ENCODE measurements at places on chromosomes 12 and 14.

- DNase-seq: no peak
Measured at GRCh38 chr14:77099425-77100167, 1.5 kb downstream of the CIPC start.

DNA sequence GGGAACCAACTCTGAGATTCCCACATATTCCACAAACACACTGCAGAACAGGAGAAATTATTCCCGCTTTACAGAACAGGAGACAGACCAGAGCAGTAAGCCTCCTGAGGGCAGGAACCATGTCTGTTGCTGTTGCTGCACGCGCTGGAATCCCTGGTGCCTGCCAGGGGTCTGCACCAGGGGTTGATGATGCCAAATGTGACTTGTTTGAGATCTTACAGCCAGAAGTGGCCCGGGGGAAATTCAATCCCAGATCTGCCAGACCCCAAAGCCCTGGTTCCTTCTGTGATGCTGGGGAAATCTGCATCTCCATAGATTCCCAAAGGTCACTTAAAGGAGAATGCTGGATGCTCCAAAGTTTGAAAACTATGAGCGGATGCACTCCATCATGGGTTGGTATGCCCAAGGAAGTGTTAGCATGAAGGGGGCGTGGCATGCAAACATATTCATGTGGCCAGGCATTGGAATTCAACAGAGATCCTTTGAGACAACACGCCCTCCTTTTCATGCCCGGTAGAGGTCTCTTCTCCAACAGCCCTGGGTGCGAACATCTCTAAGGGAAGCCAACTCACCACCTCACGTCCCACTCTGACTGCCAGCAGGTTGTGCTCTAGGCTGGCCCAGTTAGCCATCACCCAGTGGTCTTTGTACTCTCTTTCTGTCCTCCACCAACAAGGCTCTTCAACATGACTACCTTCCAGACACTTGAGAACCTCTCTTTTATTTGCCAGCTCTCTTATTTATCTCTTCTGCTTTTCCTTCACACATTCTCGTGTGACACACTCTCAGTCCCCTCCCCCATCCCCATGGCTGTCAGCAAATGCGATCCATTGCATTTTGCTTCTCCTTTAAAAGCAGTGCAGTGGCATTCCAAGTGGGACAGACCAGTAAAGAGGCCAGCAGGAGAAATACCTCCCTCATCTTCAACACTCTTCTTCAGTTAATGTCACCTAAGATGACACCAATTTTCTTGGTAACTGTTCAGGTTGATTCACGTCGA is 131.3 kb downstream of the ZFP36L1 start:
- no peak for DNase-seq

GRCh38 chr12:101713059-101713682 is 15.7 kb downstream of the CHPT1 start:
- peak; percentile 11 for DNase-seq

GRCh38 chr14:104978746-104979691 is 845 bp upstream of the AHNAK2 start:
- DNase-seq: no peak

GRCh38 chr12:1750300-1750699 is 59.4 kb downstream of the ADIPOR2 start:
- no peak for DNase-seq

GRCh38 chr14:101625336-101626097 is 64.2 kb downstream of the DIO3 start:
- DNase-seq: no peak

DNA sequence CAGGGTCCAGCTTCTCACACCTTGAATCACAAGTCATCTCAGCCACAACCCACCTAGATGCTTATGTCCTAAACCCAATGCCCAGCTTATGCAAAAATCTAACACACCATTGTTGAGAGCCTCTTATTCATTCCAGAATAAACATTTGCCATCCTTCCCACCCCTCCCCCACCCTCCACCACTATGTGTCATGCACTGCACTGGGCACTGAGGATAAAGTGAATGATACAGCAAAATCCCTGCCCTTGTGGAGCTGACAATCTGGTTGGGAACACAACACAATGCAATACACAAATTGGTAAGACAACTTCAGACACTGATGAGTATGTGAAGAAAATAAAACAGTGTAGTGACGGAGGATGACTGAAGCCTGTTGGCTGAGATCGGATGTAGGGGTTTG is 1.4 kb upstream of the GLTP start:
- DNase-seq: no peak

DNA sequence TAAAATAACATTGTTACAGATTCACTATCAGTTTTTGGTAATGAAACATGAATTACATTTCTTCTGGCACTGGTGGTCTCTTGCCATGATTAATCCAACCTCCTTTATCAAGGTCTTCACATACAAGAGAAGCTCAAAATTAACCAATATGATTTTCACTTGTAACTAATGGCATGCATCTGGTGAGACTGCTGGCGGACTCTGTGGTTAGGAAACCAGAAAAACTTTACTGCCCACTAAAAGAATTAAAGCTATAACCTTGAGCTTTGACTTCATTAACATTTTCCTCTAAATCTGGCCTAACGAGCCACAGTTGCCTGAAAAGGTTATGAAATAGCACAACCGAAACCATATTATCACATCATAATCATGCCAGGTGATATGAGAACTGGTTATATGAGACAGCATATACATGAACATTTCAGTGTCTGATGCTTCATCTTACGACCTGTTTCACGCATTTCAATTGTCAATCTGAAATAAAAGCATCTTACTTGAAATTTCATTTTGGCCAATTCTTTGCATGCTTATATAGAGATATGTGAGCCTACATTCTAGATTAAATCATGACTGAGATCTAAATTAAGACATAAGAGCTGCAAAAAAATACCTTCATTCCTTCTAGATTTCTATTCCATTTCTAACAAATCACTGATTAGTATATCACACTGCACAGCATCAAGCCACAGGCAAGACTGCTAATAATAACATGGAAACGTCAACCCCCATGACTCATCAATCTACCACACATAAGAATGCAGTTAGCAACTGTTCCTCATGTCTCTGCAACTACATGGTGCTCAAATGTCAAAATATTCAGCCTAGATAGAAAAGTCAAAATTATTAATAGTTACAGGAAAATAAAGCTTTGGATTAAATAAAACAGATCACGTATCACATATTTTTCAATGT is 89.3 kb downstream of the OSBPL8 start:
- no peak for DNase-seq

- DNase-seq: no peak
Measured at GRCh38 chr14:21680072-21680471, 6.5 kb upstream of the OR4E1 start.

GRCh38 chr12:78865516-78865915 is 942 bp downstream of the SYT1 start:
- no peak for DNase-seq

DNA sequence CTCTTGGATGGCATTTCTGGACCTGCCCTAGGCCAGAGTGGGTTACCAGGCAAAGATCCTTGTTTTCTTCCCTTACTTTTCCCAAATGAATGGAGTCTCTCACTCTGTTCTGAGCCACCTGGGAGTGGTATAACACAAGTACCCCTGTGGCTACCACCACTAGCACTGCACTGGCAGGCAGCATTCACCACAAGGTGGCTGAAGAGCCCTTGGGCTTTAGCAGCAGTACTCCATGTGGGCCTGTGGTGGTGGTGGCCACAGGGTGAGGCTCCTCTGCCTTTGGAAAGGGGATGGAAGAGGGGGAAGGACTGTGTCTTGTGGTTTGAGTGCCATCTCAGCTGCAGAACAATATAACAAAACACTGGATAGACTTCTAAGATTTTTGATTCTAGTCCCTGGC is 38.1 kb upstream of the LMNTD1 start:
- DNase-seq: no peak

DNA sequence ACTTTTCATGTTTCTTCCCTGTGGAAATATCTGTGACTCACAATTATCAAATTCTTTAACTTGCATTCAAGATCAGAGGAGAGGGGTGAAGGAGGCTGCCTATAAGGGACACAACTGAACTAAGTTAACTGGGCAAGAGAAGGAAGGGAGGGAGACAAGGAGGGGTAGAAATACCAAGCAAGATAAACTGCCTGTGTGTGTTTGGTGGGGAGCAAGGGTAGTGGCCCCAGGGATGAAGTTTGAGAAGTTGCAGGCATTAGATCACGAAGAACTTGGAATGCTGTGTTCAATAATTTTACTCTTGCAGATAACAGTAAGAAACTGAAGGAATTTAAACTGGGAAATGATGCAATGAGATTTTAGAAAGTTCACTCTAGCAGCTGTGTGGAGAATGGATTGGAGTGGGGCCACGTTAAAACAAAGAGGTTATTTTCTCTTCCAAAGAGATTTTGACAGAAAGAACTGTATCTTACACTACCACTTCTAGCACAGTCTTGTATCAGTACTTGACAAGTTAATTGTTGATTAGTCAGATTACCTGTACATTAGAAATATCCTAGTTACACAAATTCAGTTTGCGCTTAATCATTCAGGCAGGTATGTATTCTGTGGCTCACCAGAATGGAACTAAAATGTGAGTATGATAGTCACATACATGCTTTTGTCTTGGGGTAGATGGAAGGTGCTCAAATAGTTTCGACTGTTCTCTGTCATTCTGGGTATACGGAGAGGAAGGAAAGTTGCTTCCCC is 7.4 kb downstream of the PKP2 start:
- DNase-seq: no peak

GRCh38 chr14:54877015-54877702 is 25.5 kb downstream of the GCH1 start:
- no peak for DNase-seq

DNA sequence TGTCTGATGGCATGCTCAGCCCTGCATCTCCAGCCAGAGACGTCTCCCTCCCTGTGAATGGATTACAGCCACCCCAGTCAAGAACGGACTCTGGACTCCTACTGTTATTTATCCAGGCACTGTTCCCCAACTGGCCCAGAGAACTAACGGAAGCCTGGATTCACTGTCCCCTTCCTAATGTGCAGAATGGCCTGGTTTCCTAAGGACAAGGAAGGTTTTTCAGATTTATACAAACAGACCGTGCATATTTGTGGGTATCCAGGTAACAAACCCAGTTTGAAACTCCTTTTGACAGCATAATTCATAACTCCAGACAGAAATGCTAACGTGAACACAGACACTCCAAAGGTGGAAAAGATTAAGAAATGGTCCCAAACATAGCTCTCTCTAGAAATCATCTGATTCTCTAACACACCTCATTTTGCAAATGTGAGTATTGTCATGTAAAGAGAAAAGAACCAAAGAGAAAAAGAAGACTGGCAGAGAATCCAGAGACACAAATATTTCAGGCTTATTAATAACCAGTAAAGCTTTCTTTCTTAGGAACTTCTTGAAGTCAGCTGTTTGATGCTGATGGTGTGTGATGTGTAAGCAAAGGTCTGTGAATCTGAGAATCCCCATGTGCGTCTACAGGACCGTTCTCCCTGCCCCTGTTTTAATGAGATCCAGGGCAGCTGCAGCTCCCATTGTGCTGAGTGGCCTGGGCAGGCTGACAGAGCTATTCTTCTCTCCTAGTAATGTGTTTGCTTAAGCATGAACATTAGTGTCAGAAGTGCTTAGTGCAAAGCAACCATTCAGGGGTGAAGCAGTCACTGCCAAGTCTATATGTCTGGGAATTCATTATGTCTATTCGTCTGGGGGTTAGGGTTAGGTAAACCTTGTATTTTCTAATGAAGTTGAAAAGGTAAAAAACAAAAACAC is 86.8 kb upstream of the HIF1A start:
- peak; percentile 64 for DNase-seq

DNA sequence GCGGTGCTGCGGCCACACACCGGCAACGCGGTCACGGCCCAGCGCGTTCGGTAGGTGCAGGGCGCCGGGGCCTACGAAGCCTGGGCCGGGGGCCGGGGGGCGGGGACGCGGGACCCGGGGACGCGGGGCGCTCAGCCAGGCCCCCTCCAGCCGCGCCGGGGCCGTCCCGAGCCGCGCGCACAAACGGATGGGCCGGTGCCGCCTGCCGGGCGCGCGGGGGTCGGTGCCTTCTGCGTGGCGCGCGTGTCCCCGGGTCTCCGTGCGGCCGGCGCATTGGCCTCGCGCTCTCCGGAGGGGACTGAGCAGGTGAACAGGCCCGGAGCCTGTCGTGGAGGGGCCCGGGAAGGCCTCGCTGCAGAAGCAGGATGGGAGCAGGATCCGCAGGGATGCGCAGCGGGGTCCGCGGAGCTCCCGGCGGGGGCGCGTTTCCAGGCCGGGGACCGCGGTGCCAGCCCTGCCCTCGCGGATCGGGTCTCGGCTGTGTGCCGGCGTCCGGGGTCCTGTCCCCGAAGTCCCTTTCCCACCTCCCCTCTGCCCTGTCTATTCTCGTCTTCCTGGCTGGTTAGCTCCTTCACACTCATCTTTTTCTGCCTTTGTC is 421 bp downstream of the GLT1D1 start:
- DNase-seq: no peak

DNA sequence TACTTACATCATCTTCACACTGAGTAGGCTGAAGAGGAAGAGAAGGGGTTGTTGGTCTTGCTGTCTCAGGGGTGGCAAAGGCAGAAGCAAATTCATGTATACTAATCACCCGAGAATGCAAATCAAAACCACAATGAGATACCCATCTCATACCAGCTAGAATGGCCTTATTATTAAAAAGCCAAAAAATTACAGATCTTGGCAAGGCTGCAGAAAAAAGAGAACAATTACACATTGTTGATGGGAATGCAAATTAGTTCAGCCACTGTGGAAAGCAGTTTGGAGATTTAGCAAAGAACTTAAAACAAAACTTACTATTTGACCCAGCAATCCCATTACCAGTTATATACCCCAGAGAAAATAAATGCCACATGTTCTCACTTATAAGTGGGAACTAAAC is 154.9 kb downstream of the SEC23A start:
- no peak for DNase-seq

DNA sequence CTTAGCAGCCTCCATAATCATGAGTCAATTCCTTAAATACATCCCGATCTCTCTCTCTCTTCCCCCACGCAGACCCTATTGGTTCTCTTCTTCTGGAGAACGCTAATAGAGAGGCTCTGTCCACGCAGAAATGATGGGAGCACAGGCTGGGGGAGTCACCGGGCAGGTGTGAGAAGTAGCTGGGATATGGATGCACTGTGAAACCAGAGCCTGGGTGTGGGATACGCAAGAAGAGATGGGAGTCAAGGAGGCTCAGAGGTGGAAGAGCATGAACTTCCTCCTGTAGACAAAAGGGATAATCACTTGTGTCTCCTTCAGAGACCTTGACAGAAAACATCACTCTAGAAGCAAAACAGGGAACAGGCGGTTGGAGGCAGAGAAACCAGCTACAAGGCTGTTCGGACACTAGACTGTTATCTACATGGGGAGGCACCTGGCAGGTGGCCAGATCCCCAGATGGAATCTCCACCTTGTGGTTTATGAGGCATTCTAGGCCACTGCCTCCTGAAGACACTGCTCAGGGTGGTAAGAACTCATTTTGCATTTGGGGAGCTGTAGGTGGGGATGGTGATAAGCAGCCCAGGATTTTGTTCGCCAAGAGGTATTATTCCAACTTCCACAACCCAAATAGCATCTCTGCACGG is 7.2 kb upstream of the SELPLG start:
- DNase-seq: no peak

DNA sequence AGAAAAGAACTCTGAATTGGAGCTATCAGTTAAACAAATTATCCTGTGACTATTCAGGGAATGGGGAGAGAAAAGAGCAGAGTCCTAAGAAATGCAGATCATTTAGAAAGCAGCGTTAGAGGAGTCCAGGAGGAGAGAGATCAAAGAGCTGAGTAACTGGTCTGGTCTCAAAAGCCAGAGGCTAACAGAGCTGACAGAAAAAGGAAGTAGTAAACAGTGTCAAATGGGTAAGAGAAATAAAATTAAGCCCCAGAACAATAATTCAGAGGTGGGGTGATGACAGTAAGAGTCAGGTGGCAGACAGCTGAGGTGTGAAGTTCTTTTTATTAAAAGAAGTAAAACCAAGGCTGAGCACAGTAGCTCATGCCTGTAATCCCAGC is 19.3 kb downstream of the GXYLT1 start:
- no peak for DNase-seq

- no peak for DNase-seq
Measured at GRCh38 chr12:64320611-64321010, 69.9 kb downstream of the C12orf56 start.
